ENCODE measurements at places on chromosomes 1 and 21.

GRCh38 chr1:19483261-19483660 lies 2.1 kb downstream of the CAPZB start:
- DNase-seq = no peak

DNA sequence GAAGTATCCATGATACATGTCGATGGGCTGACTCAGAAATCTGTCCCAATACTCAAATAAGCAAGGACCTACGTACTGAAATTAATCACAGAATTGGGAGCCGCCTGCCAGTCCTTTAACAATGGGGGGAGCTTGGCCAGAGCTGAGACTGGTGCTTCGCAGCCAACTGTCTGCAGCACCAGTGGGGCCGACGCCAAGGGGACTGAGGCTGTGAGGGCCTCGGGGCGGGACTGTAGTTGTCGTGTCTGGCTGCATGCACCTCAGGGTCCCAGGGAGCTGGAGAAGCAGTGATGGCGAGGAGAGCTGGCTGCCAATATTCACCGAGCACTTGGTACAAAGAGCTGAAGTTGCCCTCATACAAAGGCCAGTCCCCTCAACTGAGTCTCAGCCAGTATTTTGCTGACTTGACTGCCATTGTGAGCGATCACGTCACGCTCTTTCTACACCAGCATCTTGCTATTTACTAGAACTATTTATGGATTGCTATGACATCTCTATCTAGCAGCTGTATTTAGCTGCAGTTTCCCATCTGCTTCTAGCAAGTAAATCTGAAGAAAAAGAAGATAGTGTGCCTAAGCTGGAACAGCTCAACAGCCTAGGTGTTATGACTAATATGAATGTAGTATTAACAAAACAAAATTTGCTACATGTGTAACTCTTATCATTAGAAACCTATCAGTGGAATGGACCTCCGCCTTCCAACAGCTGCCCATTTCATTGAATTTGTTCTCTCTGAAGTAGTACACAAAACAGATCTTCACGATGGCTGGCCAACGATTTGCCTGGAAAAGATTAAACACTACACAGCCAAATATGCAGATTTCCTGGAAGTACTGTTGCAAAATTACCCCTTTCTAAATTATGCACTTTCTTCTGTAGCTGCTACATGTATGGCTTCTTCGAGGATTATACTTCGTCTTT lies 29.1 kb downstream of the EVI5 start:
- no peak for DNase-seq

DNA sequence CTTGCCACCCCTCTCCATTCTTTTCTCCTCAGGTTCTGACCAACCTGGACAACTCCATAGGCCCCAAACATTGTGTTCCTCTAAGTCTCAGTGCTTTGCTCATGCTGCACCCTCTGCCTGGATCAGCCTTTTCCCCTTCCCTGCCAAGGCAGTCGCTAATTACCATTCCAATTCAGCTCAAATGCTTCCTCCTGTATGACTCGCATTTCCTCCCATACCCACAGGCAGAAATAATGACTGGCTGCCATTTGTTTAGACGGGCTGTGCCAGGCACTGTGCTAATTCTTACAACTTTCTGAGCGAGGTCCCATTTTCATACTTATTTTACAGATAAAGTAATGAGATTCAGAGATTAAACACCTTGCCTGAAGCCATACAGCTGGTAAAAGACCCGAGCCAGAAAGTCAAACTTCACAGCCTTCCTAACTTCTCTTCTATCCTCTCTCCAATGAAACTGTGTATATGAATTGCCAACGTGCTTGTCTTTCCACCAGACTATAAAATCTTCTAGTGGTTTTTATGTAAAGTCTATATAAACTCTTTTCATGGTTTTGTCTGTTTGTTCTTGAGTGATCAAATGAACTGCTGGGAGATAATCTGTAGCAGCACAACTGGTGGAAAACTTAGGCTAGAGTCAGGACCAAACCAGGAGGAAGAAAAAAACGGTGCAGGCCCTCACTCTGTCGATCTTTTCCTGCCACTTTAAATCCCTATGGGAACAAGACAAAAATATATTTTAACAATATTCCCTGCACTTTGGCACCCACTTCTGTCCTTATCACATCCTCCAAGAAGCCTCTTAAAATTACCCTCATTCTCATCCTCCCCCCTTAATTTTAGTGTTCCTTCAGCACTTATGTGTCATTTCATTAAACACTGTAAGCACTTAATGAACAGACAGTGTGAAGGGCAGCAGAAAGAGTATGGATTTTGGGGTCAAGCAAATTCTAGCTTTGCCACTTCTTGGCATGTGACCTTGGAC lies 33.7 kb downstream of the RAB3B start:
- peak; percentile 56 for DNase-seq

DNA sequence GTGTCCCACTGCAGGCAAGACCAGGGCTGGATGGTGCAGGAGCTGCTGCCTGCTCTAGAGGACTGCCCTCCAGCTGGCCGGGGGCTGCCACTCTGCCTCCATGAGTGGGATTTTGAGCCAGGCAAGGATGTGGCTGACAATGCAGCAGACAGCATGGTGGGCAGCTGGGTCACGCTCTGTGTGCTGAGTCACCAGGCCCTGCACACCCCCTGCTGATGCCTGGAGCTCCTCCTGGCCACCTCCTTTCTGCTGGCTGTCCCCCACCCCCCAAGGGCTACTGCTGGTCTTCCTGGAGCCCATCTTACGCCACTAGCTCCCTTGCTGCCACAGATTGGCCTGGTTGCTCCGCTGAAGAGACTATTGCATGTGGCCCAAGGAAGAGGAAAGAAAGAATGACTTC lies 3.9 kb upstream of the ZSCAN20 start:
- no peak for DNase-seq

DNA sequence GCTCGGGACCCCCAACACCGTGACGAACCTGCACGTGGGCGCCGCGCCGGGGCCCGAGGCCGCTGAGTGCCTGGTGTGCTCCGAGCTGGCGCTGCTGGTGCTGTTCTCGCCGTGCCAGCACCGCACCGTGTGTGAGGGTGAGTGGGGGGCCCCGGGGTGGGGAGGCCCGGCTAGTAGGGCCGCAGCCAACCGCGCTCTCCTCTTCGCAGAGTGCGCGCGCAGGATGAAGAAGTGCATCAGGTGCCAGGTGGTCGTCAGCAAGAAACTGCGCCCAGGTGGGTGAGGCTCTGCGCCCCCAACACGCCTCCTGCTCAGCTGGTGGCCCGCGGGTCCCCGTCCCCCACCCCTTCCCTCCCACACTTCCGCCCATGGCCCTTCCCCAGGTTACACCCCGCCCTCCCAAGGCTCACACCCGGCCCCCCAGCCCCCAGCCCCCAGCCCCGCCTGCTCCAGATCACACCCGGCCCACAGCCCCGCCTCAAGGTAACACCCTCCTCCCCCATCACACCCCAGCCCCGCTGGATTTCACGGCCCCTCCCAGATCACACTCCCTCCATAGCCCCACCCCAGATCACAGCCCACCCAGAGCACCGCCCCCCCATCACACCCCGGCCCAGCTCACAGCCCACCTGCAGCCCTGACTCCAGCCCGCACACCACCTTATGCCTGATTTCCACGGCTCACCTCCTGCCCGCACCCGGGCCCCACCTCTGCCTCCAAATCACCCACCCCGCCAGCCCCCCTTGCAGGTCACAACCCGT lies 2.4 kb upstream of the MMP23B start:
- no peak for DNase-seq

DNA sequence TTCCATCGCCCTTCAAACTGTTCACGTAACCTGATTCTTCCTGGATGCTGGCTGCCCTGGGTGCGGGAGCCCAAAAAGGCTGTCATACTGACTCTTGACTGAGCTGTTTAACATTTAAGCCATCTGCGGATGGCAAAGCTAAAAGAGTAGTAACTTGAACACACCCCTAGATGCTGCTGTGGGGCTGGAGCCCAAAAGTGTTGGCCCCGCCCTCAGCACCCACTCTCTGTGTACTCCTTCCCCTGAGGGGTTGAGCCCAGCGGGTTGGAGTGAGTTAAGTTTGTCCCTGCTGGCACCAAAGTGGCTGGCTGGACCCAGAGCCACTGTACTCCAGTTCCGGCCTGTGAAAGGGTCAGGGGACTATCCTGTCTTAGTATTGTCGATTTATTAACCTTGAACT lies 640.6 kb downstream of the PTPRU start:
- peak; percentile 49 for DNase-seq

DNA sequence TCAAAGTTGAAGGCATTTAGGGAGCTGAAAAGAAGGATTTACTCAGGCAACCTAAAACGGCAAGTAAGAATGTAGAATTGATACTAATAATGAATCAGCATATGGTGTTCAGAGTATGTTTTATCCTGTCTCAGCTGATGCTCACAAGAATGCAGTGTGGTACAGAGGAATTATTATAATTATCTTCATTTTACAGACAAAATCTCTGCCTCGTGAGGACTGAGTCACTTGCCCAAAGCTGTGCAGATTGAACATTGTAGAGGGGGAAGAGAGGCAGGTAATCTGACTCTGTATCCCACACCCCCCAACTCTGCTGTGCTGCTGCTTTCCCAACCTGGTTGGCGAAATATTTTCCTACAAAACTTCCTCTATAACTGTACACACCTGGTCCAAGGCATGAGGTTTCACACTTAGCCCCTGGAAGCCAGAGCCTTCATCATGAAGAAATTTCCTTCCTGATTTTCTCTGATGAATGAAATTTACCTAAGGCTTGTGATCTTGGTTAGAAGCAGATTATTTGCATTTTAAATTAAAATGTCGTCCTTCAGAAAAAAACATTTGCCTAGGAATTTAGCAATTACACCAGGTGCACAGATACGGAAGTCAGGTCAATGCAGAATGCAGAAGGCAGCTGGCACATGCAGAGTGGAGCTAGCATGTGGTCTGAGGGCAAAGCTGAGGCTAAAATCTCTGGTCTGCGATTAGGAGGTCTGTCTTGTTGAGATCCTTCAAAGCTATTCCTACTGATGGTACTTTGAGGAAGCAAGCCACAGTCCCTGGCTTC lies 52.8 kb downstream of the DPT start:
- no peak for DNase-seq

DNA sequence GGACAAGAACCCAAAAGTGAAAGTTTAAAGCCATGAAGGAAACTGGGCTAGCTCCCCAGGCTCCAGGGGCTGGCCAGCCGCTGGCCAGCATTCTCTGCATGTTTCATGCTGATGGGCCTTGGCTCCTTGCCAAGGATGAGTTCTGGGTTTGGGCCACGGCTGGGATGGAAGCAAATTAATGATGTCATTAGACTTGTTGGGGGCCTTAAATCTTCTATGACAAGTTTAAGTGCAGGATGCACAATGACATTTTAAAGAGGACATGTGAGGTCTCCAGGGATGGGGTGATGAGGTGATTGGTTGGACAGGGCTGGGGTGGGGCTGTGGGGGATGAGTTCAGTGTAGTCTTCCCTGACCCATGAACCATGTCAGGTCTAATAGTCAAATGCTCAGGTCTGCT lies 199.6 kb downstream of the TRABD2B start:
- DNase-seq = no peak

DNA sequence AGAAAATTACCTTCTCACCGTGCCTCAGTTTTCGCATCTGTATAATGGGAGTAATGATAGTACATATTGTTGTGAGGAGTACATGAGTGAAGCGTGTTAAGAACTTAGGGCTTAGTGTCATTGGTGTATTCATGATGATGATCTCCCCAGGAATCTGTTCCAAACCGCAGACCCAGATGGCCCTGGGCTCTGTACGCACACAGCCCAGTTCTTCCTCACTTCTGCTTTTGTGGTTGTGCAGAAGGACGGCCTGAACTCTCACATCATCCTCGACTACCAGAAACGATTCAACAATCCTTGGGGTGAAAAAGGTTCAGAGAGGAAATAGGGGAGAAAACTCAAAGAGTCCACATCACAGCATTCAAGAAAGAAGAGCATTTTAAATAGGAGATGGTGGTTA lies 323.0 kb downstream of the CAMTA1 start:
- DNase-seq = no peak

DNA sequence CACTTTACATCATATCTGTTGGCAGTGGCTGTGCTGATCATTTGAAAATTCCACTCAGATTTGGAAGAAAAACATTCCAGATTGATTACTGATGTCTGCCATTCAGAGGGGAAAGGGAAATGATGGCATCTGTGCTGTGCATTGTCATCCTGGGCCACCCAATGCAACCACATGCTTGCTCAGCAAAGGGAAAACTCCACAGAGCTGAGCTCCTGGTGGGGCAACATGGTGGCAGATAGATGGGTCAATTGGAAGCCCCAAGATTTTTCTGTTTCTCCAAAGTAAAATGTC lies 11.8 kb downstream of the OXCT2 start:
- DNase-seq = no peak

Measured in NCI-H345 (cell line).